ENCODE measurements at places on chromosomes 11 and 22.

DNA sequence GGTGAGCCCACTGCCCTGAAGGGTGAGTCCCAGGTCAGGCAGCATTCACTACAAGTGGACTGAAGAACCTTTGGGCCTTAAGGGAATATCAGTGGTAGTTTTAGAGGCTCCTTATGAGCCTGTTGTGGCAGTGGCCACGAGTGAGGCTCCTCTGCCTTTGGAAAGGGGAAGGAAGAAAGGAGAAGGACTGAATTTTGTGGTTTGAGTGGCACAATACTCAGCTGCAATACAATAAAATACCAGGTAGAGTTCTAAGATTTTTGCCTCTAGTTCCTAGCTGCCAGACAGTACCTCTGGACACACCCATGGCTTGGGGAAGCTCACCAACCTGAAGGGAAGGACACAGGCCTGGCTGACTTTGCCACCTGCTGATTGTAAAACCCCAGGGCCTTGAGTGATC lies 260.9 kb downstream of the DYNC2H1 start:
- H3K4me3 ChIP-seq, result no peak overlapping the region
- no peak for DNase-seq

- H3K27ac ChIP-seq, result no peak overlapping the region
- no peaks in the 10 kb centered on the region for H3K27me3 ChIP-seq
- H3K36me3 ChIP-seq, result no peaks in the 10 kb centered on the region
- peaks cover 2% of the 10 kb centered on the region for H3K4me1 ChIP-seq
These were observed 16.2 kb downstream of the WNT7B start for GRCh38 chr22:45960477-45961386.

DNA sequence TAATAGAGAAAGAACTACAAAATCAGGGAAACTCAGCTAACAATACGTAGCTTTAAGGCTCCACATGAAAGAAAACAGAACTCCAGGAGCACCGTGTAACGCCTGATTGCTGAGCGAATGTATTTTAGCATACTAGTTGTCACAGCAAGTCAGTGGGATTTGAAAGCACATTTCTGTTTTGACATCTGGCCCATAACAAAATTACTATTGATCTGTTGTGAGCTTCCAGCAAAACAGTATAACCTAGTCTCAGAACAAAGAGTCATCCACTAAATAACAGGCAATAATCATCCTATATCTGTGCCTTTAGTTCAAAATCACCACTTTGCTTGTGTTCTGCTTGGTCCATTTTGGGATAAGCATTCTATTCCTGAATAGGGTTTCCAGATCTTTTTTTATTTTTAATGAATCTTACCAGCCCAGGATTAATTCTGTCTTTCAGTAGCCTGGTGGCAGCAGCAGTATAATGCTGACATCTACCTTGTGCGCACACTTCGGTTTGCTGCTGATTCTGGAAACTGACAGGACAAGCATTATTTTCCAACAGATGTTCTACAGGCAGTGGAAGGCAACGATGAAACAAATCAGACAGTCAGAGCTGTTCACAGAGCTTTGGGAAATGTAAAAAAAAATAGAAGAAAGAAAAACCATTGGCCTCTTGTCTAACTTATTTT lies 66.2 kb downstream of the CADM1 start:
- no peak for DNase-seq
- H3K36me3 ChIP-seq, result no peaks in the 10 kb centered on the region
- peaks cover 6% of the 10 kb centered on the region for H3K4me1 ChIP-seq
- H3K4me3 ChIP-seq, result no peak overlapping the region
- no peak overlapping the region for H3K27ac ChIP-seq
- no peaks in the 10 kb centered on the region for H3K27me3 ChIP-seq

GRCh38 chr11:64649291-64649697 lies 58.3 kb downstream of the SLC22A12 start:
- peaks cover 18% of the 10 kb centered on the region for H3K27me3 ChIP-seq
- H3K4me1 ChIP-seq, result no peaks in the 10 kb centered on the region
- no peak overlapping the region for H3K4me3 ChIP-seq
- H3K27ac ChIP-seq, result no peak overlapping the region
- DNase-seq, result no peak

GRCh38 chr22:17155941-17156340 lies 3.1 kb downstream of the HDHD5 start:
- H3K27ac ChIP-seq, result no peak overlapping the region
- H3K27me3 ChIP-seq, result no peaks in the 10 kb centered on the region
- H3K36me3 ChIP-seq, result no peaks in the 10 kb centered on the region
- peaks cover 11% of the 10 kb centered on the region for H3K4me1 ChIP-seq
- no peak overlapping the region for H3K4me3 ChIP-seq

- peaks cover 31% of the 10 kb centered on the region for H3K4me1 ChIP-seq
- peak overlapping the region; percentile 99 for H3K27ac ChIP-seq
- H3K4me3 ChIP-seq, result no peak overlapping the region
- H3K36me3 ChIP-seq, result no peaks in the 10 kb centered on the region
- DNase-seq, result peak; percentile 23
- no peaks in the 10 kb centered on the region for H3K27me3 ChIP-seq
These were observed 97.8 kb downstream of the PKNOX2 start for GRCh38 chr11:125262194-125262829.

DNA sequence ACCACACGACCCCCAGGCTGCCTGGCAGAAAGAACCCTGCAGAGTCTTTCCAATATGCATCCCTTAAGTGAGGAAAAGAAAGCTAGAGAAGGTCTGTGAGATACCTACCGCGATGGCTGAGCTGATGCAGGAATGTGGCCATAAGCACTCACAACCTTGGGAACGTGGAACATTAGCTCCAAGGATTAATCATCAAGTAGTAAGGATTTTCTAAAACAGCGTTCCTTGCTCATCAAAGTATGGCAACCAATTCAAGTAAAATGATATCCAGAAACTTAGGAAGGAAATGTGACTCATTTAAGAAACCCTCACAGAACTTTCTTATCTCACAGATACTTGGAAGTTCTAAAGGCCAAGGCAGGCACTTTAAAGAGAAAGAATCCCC lies 12.8 kb downstream of the PACSIN2 start:
- DNase-seq, result peak; percentile 92
- H3K4me1 ChIP-seq, result peaks cover 73% of the 10 kb centered on the region
- H3K27ac ChIP-seq, result peak overlapping the region; percentile 87
- peak overlapping the region; percentile 40 for H3K4me3 ChIP-seq

- peaks cover 13% of the 10 kb centered on the region for H3K4me1 ChIP-seq
- peak; percentile 63 for DNase-seq
- H3K36me3 ChIP-seq, result peaks cover 57% of the 10 kb centered on the region
- H3K27ac ChIP-seq, result peak overlapping the region; percentile 54
- H3K27me3 ChIP-seq, result no peaks in the 10 kb centered on the region
These were observed 11.7 kb downstream of the SEC14L2 start for GRCh38 chr22:30408388-30409102.

GRCh38 chr11:60777572-60777971 lies 7.6 kb upstream of the MS4A10 start:
- peak; percentile 57 for DNase-seq
- no peak overlapping the region for H3K4me3 ChIP-seq
- peaks cover 6% of the 10 kb centered on the region for H3K27me3 ChIP-seq
- H3K27ac ChIP-seq, result peak overlapping the region; percentile 43

DNA sequence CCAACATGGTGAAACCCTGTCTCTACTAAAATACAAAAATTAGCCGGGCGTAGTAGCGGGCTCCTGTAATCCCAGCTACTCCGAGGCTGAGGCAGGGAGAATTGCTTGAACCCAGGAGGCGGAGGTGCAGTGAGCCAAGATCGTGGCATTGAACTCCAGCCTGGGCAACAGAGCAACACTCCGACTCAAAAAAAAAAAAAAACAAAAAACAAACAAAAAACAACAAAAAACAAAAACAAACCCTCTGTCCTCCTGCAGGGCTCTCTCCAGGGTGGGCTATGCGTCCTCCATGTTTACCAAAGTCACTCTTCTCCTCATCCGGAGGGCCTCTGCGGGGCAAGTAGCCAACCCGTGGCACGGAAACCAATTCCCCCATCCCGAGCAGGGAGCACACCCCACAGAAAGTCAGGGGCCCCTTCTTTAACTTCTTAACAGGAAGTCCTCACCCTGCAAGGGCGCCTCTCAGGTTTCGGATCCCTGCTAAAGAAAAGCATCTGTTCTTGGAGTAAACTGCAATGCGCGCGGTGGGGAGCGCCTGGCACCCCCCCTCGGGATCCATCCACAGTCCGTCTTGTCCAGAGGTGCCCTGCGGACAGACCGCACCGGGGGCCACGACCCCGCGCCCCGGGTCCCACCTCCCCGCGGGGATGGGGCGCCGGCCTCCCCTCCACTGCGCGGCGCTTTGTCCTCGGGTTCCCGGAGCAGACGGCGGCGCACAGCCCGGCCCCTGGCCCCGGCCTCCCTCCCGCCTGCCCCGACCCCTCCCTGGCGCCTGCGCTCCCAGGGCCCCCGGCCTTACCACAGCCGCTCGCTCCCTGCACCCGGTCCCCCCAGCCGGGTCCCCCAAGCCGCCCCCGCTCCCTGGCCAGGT lies 712 bp downstream of the CERK start:
- peaks cover 36% of the 10 kb centered on the region for H3K4me1 ChIP-seq
- DNase-seq, result peak; percentile 22
- H3K4me3 ChIP-seq, result peak overlapping the region; percentile 82
- H3K36me3 ChIP-seq, result no peaks in the 10 kb centered on the region
- H3K27me3 ChIP-seq, result no peaks in the 10 kb centered on the region

GRCh38 chr11:44570411-44571155 lies 5.1 kb downstream of the CD82 start:
- H3K4me1 ChIP-seq, result peaks cover 68% of the 10 kb centered on the region
- no peak overlapping the region for H3K27ac ChIP-seq
- no peaks in the 10 kb centered on the region for H3K36me3 ChIP-seq
- no peak overlapping the region for H3K4me3 ChIP-seq

DNA sequence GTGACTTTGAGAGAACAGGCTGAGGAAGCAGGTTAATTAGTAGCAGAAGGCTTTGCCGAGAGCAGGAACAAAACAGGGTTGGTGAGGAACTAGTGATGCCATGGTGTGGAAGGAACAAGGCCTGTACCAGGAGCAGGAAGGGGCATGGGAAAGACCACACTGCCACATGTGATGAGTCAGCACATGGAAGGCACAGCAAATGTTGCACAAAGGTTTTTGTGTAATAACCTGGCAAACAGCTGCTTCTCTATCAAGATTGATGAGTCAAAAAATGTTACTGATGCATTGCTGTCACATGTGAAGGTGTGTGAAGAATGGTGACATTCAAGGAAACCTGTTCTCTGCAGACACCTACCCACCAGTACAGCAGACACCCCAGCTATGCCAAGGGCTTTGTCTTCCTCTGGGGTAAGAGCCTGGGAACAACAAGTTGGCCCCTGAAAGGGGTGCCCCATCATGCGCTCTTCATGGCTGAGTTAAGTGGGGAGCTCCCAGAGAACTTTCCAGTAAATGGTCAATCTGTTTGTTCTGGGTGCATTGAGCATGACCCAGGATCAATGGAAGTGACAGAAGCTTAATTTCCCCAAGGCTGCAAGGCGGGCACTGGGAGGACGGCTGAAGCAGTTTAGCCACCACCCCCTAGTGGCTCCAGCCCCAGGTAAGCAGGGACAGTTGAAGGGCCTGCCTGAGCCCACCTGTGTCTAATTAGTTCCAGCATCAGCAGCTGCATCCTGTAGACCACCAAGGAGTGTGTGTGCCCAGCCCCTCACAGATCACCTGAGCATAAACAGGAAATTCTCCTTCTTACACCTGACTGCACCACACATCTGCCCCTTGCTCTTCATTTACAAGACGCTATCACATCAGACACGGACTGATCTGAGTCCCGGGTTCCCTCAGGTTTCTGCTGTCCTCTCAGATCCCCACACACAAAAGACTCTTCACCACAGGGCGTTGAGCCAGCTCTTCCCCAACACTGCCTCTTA lies 47.6 kb downstream of the GGTLC2 start:
- DNase-seq, result no peak
- H3K4me1 ChIP-seq, result no peaks in the 10 kb centered on the region
- H3K36me3 ChIP-seq, result no peaks in the 10 kb centered on the region
- H3K4me3 ChIP-seq, result no peak overlapping the region
- H3K27me3 ChIP-seq, result no peaks in the 10 kb centered on the region
- no peak overlapping the region for H3K27ac ChIP-seq

GRCh38 chr11:86579406-86579731 lies 93.0 kb downstream of the ME3 start:
- DNase-seq, result no peak
- H3K27me3 ChIP-seq, result no peaks in the 10 kb centered on the region
- H3K27ac ChIP-seq, result no peak overlapping the region
- no peak overlapping the region for H3K4me3 ChIP-seq

Measured in astrocyte (in vitro differentiated cells and primary cell).